GM12865 (cell line): ENCODE measurements at places on chromosomes 5 and 9.

DNA sequence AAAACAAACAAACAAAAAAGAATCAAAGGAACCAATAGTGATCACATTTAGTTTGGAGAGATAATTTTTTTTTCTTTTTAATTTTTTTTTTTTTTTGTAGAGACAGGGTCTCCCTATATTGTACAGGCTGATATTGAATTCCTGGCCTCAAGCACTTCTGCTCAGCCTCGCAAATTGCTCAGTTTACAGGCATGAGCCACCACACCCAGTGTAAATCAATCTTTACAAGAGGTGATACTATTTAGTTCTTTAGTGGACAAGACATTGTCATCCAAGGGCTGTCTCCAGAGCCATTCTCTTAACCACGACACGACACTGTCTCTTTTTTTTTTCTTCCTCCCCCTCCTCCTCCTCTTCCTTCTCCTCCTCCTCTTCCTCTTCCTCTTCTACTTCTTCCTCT, 29.6 kb downstream of the ERAP2 start:
- DNase-seq, result no peak

DNA sequence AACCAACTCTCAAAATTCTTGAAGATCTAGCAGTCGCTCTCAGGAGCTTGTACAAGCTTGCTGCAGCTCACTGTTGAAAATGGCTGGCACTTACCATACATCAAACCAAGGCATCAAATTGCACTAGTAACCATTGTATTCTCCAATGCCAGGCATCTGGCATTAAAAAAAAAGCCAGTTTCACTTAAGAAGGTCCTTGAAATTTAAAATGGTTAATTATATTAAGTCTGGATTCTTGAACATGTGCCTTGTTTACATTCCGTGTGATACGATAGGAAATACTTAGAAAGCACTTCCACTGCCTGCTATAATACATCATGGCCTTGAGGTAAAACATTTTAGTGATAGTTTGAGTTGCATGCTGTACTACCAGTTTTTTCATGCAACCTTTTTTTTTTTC, 300.7 kb downstream of the KDM4C start:
- no peak for DNase-seq

DNA sequence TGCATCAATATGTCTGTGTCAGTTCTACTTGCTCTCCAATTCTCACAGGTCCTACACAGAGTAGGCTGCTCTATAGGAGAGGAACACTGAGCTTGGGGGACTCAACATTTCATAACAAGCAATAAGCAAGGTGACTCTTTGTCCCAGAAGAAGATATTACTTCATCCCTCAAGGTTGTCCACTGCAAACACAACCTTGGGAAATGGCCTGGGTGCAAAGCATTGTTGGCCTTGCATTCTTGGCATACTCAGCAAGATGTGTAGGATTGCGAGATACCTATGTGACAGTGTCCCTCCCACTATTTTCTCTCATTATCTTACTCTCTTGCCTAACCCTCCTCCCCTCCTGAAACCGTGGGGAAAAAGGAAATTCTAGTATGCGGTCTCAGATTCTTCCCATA, 169.8 kb upstream of the FREM1 start:
- no peak for DNase-seq

- no peak for DNase-seq
Observed at GRCh38 chr9:105244734-105245028, 230 bp downstream of the SLC44A1 start.

DNA sequence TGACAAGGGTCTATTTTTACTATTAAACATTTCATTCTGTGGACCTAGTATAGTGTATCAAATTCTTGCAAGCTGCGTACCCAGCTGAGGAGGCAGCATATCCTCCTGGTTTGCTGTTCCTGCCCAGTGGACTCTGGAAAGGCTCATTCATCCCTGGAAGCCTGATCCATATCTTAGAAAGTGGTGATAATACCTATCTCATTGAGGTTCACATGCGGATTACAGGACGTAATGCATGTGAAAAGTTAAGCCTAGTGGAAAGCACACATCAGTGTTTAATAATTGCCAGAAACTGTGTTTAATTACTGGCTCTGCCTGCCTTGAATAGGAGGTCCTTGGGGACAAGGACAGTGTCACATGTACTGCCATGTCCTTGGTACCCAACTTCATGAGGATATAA, 132.0 kb downstream of the FGF10 start:
- DNase-seq, result no peak

DNA sequence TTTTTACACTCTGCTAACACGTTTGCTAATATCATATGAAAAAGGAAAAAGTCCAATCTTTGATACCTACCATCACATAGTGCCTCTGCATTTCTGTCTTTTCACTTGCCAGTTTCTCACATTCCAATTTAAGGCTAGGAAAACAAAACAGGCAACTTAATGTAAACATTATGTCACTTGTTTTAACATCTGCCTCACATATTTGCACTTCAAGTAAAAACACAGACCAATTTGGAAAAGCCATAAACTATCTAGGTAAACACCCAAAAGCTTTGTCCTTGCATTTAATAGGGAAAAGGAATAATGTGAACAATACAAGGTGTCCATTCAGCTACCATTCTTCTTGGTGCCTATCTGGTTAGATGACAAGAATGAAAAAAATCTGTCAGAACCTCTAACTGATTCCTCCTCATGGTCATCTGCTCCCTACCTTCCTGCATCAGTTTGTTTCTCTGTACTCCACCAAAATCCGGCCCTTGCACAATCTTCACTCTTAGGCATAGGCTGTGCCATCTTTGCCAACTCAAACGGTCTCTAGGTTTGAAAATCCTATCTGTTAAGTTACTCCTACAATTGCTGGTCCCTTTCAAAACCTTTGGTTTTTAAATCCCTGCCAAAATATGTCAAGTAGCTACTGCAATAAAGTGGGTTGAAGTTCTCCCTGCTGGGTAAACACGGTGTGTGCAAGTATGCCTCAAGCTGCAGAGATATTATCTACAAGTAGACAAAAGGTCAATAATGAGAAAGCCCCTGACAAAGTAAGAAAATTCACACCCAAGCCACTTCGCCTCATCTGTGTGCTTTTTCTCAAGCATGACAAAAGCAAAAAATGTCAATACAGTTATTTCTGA, 3.4 kb downstream of the TLE1 start:
- peak; percentile 30 for DNase-seq

DNA sequence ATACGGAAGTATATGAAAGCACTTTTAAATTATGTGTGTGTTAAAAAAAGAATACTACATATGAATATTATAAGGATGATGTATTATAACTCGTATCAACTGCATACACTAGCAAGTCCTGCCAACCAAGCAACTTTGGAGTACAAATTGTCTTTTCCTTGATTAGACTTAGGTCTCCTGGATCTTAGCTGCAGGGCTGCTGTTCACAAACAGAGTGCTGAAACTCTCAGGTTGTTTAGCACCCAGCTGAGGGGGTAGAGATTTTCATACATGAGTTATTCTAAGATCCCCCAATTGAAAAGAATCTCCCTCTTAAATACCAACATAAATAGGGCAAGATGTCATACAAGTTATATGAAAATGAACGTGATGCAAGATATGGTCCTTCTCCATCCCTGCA, 149.8 kb upstream of the TNC start:
- no peak for DNase-seq

- DNase-seq, result peak; percentile 81
Observed at GRCh38 chr5:132506094-132506692, 15.6 kb upstream of the IRF1 start.

DNA sequence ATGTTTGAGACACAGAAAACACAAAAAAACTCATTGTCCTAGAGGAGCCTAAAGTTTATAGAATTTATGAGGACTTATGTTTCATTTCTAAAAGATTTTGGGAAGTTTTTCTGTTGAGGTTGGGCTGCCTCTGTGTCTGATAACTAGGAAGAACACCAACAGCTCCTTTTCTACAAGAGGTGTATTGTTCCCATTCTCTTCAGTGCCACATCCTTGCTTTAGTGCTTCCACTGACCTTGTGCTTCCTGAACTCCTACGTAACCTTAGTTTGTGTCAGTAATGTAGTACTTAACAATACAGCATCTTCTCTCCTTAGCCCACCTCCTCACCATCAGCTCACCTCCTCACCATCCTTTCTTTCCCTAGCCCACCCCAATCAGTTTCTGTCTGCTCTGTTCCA, 117.3 kb upstream of the TNC start:
- DNase-seq, result no peak
